Ureter (tissue), 1 donor: ENCODE measurements at places on chromosomes 2 and 18. TPM values are rescaled to one million over a fixed set of nuclear protein-coding genes. Genes with fewer than 3 reads are reported as not detected.

DNA sequence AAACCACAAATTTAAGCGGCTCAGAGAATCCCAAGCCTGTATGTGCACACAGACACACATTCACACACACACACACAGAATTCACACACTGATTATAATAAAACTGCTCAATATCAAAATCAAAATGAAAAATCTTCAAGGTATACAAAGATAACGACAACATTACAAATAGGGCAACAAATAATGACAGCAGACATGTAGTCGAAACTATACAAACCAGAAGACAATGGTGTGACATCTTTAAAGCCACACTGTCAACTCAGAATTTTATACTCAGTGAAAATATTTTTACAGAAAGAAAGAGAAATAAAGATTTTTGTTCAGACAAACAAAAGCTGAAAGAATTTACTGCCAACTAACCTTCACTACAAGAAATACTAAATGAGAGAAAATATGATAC, 333.4 kb downstream of the INSIG2 start:
- no peak for DNase-seq

GRCh38 chr18:28088477-28088876, 88.5 kb downstream of the CDH2 start:
- DNase-seq = no peak

KCNG3 gene
- total RNA-seq = not detected

DNA sequence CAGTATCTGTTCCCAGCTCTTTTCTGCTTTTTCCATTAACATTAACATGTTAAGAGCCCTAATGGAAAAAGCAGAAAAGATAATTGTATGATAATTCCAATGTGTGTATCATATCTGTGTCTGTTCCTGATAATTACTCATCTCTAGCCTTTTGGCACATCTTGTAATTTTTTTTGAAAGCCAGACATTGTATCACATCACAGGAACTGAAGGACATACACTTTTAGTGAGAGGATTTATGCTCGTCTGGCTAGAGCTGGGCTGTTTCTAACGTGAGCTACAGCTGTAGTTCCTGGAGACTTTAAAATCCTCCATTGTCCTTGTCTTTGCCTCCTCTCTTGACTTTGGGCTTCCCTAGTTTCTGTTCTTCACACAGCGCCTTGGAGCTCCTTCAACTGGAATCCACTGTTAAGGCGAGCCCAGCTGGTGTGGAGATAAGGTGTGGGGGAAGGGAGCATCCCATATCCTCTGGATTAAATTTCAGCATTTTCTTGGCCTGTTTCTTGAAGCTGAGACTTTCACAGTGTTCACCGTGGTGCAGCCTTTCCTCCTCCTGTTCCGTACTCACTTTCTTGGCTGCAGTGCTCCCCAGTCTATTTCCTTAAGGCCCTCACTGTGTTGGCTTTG, 211.5 kb downstream of the GALR1 start:
- DNase-seq = no peak

CDH2 gene
- 0.16 TPM for total RNA-seq

DNA sequence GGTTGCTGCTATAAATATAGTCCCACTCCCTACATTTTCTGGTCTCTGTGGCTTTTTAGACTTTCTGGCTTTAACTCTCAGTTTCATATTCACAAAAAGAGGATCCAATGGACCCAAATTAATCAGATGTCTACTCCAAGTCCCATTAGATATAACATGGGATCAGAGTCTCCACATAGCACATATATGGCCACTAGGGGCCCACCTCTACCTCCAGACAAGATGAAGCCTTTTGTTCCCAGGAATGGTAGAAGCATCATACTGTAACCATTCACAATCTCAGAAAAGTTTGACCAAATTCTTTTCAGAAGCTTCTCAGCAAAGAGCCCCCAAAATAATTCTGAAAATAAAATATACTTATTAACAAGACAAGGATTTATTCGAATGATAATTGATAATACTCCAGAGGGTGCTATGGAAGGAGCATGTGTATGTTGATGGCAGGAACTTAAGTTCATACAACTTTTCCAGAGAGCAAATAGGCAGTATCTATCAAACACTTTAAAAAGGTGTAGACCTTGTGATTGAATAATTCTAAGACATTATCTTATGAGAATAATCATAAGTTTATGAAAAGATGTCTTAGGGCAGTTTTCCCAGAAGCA, 382.3 kb upstream of the CRIM1 start:
- DNase-seq = no peak

- DNase-seq = no peak
Observed at GRCh38 chr2:227455200-227455599, 16.8 kb upstream of the AGFG1 start.

RTTN gene
- 15.7 TPM for total RNA-seq

DNA sequence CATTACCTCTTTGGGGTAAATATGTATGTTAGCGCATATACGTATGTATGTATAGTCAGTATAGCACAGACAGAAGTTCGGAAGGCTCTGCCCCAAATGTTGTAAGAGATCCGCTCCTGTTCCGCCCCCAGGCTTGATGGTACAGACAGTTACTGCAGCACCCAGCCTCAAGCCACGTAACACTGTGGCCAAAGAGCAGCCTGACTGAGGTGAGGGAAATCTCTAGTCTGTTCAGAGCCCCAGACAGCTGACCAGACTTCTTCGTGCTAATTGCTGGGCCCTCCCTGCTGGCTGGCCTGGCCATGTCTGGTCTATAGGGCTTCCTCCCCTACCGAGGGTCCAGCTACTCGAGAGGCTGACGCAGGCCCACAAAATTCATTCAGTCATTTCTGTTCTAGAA, 7.8 kb downstream of the CRACDL start:
- DNase-seq = no peak

DNAJC5G gene
- total RNA-seq = not detected

PROM2 gene
- total RNA-seq = 176 TPM

GRCh38 chr2:189225032-189225431, 45.5 kb upstream of the COL5A2 start:
- DNase-seq = no peak

DNA sequence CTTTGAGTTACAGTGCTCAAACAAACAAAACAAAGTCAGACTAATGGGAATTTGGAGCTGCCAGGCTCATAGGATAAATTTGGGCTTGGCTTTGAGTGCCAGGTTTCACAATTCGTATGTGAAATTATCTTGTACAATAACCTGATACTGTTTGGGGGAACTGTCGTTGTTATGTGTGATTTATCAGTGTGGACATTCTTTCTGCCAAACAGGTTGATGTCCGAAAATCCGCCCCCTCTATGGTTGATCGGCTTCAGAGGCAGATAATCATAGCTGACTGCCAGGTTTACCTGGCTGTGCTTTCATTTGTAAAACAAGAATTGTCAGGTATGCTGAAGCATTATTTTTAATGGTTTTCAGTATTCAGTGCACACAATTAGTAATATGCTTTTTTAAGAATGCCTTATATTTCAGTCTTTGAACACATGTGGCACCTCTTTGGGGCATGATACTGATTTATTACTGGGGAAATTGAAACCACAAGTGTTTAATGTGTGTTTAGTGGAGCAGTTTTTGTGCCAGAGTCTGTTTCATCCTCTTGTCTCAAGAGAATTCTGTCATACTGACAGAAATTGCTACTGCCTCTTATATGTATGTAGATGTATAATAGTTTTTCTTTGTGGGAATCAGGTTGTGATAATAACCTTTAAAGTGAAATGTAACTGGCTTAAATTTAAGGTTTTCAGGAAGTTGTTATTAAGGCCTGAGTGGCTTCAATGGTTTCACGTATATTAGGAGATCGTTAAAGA, 54.6 kb downstream of the TTC39C start:
- DNase-seq = no peak

DNA sequence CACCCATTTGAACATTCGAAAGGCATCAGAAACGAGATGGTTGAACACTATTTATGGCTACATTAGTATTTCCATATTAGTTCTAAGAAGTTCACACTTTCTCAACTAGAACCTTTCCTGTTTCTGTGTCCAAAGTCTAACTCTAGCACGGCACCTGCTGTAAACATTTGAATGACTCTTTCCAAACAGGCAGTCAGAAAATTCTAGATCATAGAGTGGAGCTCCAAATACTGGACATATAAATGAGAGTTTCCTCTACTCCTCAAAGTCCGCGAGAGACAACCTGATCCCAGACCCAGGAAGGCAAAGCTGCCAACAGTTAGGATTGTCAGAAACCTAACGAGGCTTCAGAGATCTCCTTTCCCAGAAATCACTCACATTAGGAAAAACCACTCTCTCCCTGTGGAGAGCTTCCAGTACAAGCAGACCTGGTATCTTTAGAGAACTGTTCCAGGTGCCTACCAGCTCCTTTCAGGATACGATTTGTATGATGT, 10.6 kb downstream of the RND3 start:
- DNase-seq = no peak

DNA sequence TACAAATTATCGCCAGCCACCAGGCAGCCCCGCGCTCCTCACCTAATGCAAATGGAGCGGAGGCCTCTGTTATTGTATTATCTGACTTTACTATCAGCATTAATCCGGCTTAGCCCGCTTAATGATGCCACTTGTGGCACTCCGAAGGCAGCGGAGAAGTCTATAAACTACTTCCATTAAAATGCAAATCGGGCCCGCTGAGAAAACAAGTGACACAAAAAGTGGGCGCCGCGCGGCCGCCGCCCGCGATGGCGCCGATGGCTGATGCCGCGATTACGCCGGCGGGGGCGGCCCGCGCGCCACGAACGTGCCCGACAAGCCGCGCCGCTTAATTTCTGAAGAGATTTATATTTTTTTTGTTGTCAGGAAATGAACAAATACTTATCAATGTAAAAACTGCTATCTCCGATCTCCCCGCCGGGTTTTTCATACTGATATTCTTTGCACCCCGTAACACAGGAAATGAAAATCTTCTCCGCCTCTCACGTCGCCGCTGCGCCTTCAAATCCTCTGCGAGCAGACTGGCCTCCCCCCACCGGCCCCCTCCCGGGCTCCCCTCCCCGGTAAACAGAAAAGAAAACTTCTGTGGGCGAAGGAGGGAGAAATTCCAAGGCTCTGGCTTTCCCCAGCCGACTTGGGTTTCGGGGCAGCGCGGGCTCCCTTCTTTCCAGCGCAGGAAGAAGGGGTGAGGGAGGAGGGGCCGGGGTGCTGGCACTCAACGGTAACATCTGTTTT, 221.8 kb downstream of the INSIG2 start:
- DNase-seq = no peak

DNA sequence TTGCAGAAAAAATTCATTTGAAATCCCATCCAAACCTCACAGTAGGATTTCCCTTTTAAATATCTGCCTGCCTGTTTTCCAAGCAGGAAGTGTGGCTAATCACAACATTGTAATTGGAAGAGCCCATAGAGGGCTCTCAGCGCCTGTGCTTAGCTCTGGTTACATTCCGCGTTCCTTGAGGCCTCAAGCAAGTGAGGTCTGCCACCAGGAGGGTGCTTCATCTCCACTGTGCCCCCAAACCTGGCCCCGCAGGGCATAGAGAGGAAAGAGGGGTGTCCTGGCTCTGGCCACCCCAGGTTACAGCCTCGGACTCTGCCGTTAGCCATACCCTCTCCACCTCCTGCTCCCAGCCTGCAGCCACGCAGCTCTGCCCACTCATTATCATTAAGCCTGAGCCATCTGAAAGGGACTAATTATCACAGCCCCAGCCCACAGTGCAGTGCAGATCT, 214.8 kb downstream of the SP3 start:
- DNase-seq = no peak

DNA sequence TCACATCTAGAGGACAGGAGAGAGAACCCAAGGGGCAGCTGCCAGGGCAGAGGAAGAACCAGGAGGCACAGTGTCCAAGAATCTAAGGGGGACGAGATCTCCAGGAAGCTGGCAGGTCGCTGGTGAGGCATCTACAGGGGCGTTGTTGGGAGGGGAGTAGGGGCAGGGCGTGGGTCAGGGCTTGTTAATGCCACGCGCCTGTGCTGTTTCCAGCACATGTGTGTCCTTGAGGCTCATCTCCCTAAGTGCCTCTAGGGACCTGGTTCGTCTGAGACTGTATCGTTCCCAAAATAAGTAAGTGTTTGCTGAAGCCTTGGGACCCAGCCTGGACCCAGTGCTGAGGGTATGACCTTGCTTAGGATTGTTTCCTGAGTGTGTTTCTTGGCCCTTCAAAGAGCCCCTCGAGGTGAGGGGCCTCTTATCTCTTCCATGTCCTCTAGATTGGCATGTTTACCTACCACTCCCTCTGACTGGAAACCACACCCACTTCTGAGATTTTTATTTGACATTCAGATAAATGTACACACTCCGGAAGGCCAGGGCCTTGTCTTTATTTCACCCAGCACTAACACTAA, 22.2 kb downstream of the HK2 start:
- DNase-seq = no peak
